ENCODE measurements at places on chromosomes 13 and 19.

DNA sequence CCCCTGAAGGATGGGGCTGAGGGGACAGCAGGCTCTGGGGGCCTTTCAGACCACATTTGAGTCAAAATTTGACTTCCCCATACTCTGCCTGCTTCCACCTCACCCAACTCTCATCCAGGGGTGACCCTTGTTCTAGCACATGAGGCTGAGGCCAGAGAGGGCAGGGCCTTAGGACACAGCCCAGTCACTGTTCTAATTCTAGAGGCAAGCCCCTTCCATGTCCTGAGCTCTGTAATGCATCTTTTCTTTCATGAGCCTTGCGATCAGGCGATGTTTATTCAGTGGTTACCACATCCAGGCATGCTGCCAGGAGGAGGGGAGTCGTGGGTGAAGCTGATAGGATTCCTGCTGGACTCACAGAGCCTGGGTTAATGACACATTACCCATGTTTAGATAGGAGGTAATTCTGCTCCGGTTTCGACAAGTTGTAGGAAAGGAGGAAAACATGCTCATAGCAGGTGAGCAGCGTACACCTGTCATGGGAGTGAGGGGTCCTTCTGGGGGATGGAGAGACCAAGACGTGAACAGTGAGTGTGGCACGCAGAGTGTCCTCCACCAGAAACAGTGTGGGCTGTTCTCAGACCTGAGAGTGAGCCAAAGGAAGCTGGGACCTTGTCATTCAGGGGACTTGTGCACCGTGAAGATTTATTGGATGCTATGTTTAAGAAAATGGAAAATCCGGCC is 9.3 kb downstream of the RPS9 start:
- DNase-seq, result no peak

DNA sequence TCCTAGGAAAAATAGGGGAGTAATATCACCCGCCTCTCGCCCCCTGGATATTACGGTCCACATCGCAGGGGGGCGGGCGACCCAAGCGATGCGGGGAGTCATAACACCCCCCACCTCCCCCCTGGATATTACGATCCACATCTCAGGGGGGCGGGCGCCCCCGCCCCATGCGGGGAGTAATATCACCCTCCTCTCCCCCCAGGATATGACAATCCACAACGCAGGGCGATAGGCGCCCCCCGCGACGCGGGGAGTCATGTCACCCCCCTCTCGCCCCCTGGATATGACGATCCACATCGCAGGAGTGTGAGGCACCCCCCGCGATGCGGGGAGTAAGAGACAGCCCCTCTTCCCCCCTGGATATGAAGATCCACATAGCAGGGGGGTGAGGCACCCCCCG is 684.4 kb upstream of the PCDH9 start:
- no peak for DNase-seq

GRCh38 chr19:46067691-46068090 is 26.9 kb upstream of the IGFL4 start:
- DNase-seq, result no peak

DNA sequence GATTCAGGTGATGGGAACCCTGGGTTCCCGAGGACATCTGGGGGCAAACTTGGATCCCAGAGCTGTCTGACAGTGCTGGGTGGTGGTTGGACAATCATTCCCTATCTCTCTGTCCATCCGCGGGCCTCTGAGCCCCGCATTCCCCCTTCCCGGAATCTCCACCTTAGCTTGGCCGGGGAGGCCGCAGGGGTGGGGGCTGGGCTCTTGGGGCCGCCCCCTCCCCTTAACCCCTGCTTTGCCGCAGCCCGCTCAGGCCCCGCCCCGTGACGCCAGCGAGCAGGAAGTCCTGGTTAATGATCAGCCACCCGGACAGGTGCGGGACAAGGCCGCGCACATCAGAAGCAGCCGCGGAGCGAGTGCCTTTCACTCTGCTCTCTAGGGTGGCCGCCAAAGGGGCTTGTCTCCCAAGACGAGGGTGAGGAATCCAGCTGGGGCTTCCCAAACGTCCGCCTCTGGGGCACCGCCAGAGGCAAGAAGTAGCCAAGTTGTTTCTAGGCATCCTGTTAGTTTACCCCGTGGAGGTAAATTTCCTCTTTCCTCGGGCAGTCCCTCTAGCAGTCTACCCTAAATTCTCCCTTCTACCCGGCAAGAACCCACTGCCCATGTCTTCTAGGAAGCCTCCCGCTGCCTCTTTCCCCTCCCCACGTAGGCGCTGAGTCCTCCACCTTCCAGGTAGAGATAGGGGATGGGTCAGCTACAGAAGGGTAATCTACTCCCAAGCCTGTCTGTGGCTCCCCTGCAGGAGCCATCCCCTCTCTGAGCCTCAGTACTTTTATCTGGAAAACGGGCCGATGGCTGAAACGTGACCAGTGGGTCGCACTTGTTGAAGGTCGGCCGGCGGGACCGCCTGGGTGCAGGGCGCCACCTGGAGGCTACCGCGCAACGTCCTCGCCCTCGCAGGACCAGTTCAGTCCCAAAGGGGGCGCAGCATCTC is 3.0 kb downstream of the IRF2BP1 start:
- peak; percentile 85 for DNase-seq

- no peak for DNase-seq
Measured at GRCh38 chr13:112821340-112822055, 131.7 kb downstream of the ATP11A start.

GRCh38 chr19:38039966-38040365 is 133.0 kb downstream of the SIPA1L3 start:
- no peak for DNase-seq

DNA sequence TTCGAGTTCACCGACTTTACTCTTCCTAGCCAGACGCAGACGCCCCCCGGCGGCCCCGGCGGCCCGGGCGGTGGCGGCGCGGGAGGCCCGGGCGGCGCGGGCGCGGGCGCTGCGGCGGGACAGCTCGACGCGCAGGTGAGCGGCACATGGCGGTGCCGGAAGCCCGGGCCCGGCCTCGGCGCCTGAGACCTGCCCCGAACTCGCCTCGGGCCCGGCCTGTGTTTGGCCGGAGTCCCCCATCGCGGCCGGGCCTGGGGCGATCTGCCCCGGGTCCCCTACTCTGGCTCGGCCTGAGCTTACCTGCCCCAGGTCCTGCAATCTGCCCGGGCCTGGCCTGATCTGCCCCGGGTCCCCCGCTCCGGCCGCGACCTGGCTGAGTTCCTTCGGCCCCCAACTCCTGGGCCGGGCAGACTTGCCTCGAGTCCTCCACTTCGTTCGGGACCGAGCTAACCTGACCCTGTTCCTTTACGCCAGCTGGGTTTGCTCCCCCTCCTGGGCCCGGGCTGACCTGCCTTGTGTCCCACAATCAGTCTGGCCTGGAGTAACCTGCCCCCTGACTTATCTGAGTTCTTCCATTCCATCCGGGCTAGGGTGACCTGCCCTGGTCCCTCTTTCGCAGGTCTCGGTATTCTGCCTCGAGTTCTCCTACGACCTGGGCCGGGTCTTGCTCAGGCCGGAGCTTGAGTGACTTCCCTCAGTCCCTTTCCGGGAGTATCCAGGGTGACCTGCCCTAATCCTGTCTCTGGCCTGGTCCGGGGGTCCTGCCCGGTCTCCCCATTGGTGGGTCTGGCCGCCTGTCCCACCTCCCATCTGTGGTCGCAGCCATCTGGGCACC is 764 bp downstream of the UPF1 start:
- DNase-seq, result no peak

- no peak for DNase-seq
Measured at GRCh38 chr19:46426035-46426505, 2.7 kb downstream of the PNMA8C start.

DNA sequence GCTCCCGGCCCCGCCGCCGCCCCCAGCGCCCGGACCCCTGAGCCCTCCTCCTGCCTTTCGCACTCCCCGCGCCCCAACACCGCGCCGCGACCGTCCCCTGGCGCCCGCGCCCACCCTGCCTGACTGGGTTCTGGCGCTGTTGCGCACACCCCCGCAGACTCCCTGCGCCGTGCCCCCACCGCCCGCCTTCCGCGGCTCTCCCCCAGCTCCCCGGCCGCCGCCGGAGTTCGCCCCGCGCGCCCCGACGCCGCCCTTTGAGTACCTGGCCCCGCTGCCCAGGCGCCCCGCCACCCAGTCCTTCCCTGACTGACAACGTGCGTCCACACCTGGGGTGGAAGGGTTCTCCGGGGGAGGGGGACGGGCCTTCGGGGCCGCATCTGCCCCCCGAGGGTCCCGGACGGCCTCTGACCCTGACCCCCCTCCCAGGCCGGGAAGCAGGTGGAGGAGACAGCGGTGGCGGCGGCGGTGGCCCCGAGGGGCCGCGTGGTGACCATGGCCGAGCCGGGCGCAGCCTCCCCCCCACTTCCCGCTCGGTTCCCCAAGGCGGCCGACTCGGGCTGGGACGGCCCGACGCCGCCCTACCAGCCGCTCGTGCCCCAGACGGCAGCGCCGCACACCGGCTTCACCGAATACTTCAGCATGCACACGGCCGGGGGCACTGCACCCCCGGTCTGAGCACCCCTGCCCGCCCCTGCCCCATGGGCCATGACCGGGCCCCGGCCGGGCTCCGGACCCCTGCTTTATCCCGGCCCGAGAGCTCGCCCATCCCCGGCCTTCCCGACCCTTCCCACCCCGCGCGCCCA is 1.4 kb upstream of the MEGF8 start:
- DNase-seq, result peak; percentile 13

DNA sequence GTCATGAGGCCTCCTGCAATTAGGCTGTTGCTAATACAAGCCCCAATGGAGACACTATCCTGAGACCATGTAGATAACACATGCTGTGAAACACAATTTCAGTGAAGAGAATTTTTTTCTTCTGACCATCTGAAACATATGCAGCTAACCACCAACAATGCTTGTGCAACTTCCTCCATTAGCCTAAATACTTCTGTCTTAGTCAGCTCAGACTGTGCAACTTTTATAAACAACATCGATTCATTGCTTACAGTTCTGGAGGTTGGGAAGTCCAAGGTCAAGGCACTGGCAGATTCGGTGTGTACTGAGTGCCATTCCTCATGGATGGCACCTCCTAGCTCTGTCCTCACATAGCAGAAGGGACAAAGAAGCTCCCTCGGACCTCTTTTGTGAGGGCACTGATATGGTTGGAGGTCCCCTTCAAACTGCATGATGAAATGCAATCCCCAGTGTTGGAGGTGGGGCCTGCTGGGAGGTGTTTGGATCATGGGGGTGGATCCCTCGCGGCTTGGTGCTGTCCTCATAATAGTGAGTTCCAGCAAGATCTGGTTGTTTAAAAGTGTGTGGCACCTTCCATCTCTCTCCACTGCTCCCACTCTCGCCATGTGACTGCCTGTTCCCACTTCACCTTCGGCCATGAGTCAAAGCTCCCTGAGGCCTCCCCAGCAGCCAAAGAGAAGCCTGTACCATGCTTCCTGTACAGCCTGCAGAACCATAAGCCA is 27.7 kb downstream of the STK24 start:
- DNase-seq, result no peak

DNA sequence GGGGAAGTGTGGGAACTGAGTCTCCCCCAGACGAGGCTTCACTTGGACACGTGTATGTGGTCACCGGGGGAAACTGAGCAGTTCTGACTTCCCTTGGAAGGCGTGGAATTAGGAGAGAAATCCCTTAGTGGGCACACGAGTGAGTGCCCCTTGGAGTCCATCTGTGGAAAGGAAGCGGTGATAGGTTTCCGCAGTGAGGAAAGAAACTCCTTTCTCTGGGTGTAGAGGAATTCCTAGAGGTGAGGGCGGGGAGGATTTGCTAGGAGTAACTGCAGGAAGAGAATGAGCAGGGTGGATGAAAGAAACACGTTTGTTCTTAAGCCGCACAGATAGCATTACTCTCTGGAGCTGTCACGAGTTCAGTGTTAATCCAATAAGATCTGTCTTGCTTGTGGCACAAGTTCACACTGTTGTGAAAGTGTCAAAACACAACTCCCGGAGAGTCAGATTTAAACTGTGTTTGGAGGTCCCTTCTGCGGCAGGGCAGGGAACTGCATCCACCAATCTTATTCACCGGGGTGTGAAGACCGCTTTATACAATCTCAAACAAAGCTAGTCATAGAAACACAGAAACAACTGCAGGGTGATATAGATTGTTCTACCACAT is 1.2 kb downstream of the KL start:
- DNase-seq, result no peak

DNA sequence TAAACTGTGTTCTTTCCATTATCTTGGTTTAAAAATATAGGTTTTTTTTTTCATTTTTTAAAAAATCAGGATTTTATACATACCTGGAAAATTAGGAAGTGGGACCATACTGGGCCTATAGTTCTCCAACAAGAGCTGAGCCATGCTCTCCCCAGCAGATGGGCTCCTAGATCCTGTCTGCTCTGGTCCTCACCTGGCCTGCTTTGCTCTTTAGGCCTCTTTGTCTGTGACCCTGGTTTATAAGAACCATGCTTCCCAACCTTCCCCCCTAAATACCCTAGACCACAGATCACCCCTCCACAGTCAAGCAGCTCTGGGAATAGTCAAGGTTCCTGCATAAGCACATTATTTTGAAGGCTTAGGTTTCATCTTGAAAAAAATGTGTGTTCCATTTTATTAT is 185.0 kb upstream of the TSHZ3 start:
- DNase-seq, result no peak

GRCh38 chr19:55041627-55042343 is 3.7 kb upstream of the GP6 start:
- DNase-seq, result no peak

DNA sequence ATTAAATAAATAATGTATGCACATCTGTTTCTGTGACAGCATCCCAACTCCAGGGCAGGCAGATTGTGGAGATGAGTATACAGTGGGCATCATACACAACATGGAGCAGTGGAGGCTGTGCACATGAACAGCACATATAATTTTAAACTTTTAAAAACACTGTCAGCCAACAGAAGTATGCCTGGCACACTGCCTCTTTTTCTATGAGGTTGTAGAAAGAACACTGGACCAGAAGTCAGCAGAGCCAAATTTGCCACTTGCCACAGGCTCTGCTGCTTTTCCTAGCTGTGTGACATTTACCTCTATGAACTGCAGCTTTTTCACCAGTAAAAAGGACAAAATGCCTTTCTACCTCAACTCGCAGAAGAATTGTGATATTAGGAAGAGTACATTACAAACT is 118.7 kb downstream of the FRY start:
- DNase-seq, result no peak

DNA sequence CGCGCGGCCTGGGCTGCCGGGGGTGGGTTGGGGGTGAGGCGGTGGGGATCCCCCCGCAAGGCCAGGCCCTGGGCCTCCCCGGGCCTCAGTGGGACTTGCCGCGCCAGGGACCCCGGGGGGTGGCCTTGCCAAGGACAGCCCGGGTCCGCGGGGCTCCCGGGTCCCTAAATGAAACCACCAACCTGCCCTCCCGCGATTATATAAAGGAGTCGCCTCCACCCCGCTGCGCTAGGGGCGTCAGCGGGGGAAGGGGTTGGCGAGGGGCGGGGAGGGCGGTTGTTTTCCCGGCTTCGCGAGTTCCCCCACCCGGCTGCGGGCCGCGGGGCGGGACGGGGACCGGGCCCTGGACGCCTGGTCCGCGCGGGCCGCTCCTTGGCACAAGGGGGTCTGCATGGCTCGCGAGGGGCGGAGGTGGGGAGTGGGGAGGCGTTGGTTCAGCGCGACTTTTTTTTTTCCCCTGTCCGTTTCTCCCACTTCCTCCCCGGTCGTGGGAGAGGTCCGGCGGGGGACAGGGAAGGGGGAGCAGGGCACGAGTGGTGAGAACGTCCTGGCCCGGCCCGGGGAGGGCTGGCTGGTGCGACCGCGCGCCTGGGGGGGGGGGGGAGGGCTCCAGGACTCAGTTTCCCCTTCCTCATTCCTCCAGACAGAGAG is 822 bp upstream of the ZBTB7A start:
- no peak for DNase-seq
